ENCODE measurements at places on chromosomes 11 and 22.

DNA sequence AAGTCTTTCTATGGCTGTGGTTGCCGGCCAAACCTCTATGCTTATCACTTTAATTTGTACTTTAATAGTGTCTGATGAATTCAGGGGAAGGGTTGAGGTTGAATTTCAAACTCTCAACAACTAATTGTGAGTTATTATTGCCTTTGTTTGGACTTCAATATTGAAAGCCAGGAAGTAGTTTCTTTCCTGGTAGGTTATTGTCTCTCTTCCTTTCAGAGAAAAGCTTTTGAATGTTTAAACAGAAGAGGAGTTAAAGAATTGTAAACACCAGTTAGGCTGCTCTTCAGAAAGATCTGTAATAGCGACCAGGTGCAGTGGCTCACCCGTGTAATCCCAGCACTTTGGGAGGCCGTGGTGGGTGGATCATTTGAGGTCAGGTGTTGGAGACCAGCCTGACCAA is 22.2 kb downstream of the NNMT start:
- no peak for DNase-seq

DNA sequence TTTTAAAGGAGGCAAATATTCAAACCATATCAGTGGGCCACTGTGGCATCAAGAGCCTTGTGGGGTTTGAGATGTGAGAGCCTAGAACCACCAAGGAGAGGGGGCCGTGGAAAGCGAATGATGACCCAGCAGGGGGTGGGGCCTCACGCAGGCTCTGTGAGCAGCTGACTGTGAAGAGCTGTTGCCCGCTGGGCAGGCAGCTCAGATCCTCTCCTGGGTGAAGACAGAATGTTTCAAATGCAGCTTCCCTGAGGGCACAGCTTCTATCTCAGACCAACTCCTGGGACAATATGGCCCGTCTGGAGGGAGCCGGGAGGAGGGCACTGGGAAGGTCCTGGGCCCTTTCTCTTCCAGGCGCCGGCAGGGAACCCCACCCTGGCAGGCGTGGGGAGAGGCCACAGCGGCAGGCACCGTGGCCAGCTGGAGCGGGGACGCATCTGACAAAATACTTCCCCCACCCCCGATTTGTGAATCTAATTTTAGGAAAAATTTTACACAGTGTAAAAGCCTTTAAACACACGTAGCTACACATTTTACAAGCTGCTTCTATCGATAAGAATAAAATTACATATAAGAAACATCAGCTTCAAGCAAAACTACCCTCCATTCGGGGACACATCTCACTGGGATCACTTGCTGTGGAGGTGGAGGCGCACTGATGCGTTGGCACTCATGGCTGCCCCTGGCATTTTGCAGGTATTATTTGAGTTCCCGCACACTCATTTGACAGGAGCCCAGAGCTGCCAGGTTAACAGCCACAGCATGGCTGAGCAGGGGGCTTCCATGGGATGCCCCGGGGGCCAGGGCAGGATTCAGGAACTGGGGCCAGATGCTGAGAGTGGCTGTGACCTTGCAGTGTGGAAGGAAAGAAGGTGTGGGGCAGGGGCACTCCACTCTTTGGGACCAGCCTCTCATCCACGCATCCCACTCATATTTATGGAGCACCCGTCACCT is 40.3 kb downstream of the PARVG start:
- DNase-seq, result no peak

DNA sequence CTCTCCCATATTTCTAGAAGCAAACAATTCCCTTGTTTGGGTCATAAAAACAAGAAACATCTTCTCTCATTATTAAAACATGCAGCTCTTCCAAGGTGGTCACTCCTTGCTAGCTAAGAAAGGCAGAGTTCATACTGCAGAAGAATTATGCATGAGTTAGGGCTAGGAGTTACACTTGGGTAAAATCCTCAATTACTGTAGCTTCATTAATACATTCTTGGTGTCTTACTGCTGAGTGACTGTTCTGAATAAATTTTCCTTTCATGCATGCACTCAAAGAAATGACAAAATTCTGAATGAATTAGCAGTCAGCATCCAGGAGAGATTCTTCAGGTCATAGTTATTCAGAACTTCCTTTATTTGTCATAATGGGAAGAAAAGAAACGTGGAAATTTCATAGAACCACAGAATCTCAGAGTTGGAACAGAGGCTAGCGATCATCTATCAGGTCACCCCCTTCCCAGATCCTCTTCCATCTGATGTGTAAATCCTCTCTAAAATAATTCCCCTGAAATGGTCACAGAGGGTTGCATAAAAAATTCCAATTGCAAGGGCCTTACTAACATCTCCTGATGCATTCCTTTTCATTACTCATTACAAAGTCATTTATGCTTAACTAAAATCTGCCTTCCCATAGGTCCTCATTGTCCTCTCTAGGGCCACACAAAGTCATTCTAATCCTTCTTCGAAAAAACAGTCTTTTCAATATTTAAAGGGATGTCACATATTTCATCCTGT is 771.5 kb downstream of the DLG2 start:
- no peak for DNase-seq

DNA sequence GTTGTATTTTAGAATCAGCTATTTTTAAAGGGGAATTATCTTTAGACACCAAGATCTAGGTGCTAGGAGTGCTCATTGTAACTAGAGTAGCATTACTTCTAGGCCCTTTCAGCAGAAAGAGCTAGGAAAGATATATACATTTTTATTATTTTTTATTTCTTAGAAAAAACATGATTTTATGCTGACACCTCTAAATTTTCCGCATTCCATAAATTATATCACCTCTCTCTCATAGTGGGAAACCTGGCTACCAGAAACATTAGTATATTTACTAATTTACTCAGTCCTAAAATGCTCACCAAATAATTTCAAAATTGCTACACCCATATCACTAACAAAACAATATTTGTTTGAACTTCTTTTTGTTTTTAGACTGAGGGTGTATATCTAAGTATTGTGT is 32.1 kb upstream of the SLC36A4 start:
- DNase-seq, result no peak
